Activated CD8-positive, alpha-beta T cell treated with anti-CD3 and anti-CD28 coated beads, Interleukin-2, amount 10 ng/mL, durations not matched to agents 7 days and 5 days (primary cell): ENCODE measurements at places on chromosomes 2 and 18.

- peak; percentile 64 for DNase-seq
These were observed 22.4 kb upstream of the TOGARAM2 start for GRCh38 chr2:28958689-28959088.

GRCh38 chr2:196183528-196184231, 12.3 kb upstream of the STK17B start:
- DNase-seq, result no peak

- no peak for DNase-seq
These were observed 1012.6 kb downstream of the BCL11A start for GRCh38 chr2:59540864-59541263.

- DNase-seq, result no peak
These were observed 20.5 kb upstream of the HNMT start for GRCh38 chr2:137943678-137944347.

DNA sequence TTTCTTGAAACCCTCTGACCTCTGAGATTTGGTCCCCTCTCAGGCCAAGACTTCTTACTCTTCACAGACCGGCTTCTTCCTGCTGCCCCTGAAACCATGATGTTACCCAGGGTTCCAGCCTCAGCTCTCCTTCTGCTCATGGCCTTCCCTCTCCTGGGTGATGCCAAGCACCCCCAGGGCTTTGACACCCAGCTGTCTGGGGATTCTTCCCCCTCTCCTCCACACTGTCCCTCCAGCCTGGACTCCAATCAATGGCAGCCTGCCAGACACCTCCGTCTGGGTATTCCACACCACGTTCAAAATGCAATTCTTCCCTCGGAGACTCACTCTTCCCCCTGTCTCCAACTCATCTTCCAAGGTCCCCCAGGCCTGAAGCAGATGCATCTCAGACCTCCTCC, 25.0 kb downstream of the SPP2 start:
- DNase-seq, result no peak

DNA sequence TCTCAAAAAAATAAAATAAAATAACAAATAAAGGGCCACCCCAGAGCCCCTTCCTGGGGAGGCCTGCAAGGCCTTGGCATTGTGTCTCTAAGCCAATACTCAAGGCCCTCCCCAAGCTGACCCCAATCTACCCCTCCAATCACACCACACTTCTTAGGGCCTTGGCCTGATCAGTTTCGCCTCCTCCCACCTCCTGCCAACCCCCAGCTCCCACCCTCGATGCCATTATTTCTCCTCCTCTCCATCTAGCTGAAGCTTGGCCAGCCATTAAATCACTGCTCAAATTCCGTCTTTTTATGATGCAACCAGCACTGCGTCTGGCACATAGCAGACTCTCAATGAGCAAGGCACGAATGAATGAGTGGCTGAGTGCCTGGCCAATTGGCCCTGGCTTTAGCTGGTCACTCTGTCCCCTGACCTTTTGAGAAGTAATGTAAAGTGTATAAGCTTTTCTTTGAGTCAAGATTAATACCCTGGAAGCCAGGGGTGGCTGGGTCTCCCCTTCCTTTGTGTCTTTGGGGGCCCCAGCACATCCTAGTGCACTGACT, 55.9 kb downstream of the SMAD7 start:
- DNase-seq, result no peak

DNA sequence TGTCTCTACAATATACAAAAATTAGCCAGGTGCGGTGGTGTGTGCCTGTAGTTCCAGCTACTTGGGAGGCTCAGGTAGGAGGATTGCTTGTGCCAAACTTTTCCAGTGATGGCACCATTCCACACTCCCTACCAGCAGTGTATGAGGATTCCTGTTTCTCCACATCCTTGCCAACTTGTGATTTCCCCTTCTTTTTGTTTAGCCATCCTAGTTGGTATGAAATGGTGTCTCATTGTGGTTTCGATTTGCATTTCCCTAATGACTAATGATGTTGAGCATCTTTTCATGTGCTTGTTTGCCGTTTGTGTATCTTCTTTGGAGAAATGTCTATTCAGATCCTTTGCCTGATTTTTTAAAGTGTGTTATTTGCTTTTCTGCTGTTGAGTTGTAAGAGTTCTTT, 41.0 kb downstream of the EPB41L5 start:
- no peak for DNase-seq

- no peak for DNase-seq
These were observed 60.0 kb upstream of the NOSTRIN start for GRCh38 chr2:168742258-168742932.

GRCh38 chr2:30636311-30636710, 170.9 kb downstream of the CAPN13 start:
- DNase-seq, result no peak

DNA sequence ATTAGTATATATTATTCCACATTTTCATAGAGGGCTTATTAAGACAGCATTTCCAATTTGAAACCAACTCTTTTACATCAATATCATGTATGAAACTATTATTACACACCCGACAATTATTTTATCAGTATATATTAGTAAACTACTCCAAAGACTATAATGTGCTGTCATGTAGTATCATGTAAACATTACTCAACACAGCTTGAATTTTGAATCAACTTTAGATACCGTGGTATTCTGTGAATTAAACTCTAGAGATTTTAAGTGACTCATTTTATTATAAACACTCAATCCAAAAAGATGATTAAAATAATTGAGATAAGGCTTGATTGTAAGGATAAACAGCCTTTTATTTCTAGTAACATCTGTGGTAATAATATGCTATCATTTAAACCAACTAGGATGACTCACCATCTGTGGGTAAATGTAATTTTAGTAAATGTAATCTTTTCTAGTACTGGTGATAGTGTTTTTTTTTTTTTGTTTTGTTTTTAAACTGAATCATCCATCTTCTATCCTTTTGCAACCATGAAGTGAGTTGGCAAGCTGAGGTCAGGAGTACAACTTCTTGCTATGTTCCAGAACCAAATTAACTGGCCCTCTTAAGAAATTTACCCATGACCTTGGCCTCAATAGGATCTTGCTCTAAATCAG, 144.3 kb upstream of the SMAD7 start:
- DNase-seq, result no peak

GRCh38 chr2:196278491-196278911, 107.1 kb upstream of the STK17B start:
- no peak for DNase-seq

GRCh38 chr2:71943238-71944182, 204.2 kb downstream of the CYP26B1 start:
- peak; percentile 3 for DNase-seq

GRCh38 chr2:17758118-17758517, 4.2 kb downstream of the GEN1 start:
- DNase-seq, result no peak

- DNase-seq, result no peak
These were observed 74.8 kb upstream of the ADAM23 start for GRCh38 chr2:206368484-206368883.

- no peak for DNase-seq
These were observed 345.2 kb upstream of the VRK2 start for GRCh38 chr2:57701391-57701791.

GRCh38 chr2:26462511-26463243, 15.2 kb downstream of the OTOF start:
- DNase-seq, result no peak

DNA sequence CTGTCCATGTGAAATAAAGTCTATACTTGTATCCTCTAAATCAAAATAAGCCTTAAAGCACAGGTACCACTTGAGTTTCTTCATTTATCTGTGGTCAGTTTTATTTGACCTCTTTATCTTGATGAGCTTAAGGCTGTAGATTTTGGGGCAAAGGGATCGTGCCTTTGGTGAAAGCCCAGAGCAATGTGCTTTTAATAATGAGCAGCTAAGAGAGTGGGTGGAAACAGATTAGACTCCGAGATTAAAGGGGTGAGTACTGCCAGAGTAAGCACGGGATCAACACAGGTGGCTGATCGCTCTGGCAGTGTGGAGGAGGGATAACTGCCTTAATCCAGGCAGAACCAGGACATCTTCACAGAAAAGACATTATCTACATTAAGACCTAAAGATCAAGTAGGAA, 280.4 kb downstream of the TDRD15 start:
- no peak for DNase-seq

- no peak for DNase-seq
These were observed 83.1 kb downstream of the TPO start for GRCh38 chr2:1496359-1496821.

DNA sequence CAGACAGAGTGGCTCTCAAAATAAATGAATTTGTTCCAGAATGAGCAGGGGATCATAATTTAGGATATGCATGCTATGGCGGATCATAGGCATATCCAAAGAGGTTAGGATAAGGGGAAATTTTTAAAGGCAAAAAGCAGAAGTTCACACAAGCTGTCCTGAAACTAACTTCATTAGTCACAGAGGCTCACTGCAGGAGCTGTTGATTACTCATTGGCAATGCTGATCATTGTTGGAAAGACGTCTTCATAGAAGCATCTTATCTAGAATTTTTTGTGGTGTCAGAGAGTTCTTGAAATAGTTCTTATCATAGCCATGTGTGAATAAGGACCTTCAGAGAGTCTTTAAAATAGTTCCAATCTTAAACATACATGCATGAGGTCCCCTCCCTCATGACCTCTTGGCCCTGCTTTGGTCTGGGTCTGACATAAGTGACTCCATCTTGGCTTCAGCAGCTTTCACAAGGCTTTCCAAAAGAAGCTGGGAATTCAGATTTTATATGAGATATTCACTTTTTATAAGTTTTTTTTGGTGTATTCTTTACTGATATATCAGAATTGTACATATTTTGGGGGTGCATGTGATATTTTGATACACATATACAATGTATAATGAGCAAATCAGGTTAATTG, 7.5 kb upstream of the CCDC195 start:
- no peak for DNase-seq
